Left forelimb (tissue), 1 donor: ENCODE measurements at places on chromosomes 1 and 21.

GRCh38 chr1:15220825-15221431 lies 26.1 kb upstream of the FHAD1 start:
- no peak for DNase-seq

DNA sequence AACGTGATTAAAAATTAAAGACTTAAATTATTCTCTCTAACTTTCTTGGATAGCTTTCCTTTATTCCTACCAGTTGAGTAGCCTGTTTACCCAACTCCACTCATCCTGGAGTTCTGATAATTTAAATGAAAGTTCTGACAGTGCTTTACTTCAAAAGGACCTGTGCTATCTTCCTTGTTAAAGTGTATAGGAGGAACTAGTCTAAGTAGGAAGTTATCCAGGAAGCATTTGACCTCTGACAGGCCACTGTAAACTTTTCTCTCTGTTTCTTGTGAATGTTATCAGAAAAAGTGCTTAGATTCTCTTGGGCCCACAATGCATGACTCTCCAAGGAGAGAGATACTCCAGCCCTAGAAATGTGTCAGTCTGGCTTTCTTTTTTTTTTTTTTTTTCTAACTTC lies 9.2 kb downstream of the UAP1 start:
- DNase-seq, result no peak

DNA sequence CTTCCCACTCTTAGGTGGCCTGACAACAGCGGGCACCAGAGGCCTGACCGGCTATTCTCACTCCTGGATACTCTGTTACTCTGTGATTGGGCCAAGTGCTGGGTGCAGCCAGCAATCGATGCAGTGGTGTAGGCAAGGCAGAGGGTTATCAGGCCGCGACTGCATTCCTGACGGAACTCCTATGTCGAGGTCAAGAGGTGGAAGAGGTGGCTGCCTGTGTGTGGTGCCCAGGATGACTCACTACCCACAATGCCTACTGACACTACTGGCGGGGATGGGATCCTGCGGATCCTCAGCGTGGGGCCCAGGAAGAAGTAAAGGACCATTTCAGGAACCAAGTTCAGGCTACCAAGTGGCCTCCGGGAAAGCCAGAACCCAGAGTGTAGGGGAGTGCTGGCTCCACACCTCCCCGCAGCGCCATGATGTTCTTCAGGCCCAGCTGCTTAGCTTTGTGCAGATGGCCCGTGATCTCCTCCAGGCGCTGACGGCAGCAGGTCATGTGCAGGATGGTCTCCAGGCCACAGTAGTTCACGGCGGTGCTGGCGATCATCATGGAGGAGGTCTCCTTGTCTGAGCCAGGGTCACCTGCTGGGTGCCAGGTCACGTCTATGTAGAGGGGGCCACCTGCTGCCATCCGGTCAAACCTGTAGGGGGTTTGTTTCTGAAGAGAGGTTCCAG lies 4.9 kb downstream of the MTHFR start:
- no peak for DNase-seq

DNA sequence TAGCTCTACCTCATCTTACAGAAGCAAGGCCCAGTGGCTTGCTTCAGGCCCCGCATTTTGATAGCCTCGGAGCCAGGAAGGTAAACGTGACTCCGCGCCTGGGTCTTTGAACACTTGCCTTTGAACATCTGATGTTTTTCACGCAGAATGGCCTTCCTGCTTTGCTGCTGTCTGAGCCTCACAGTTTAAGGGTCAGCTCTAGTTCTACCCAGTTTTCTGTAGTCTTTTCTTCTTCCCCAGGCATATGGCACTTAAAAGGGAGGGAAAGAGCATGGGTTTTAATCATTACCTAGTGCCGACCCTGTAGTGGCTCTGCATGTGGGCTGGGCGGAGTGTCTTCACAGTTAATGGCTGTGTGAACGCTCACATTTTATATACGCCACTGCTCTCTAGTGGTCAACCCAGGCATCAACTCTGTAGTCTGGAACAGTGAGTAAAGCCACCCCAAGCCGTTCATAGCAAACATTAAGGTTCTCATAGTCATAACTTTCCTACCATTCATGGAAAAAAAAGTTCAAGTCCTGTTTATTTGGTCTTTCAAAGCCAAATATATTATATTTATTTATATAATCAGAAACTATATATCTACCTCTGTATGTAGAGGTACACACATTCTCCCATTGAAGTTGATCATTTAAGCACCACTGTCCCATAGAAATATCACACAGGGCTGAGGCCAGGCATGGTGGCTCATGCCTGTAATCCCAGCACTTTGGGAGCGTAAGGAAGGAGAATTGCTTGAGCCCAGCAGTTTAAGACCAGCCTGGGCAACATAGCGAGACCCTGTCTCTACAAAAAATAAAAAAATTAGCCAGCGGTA lies 78.1 kb downstream of the IER5 start:
- DNase-seq, result peak; percentile 64

- DNase-seq, result no peak
Observed at GRCh38 chr1:67058242-67058641, 4.3 kb upstream of the SLC35D1 start.

DNA sequence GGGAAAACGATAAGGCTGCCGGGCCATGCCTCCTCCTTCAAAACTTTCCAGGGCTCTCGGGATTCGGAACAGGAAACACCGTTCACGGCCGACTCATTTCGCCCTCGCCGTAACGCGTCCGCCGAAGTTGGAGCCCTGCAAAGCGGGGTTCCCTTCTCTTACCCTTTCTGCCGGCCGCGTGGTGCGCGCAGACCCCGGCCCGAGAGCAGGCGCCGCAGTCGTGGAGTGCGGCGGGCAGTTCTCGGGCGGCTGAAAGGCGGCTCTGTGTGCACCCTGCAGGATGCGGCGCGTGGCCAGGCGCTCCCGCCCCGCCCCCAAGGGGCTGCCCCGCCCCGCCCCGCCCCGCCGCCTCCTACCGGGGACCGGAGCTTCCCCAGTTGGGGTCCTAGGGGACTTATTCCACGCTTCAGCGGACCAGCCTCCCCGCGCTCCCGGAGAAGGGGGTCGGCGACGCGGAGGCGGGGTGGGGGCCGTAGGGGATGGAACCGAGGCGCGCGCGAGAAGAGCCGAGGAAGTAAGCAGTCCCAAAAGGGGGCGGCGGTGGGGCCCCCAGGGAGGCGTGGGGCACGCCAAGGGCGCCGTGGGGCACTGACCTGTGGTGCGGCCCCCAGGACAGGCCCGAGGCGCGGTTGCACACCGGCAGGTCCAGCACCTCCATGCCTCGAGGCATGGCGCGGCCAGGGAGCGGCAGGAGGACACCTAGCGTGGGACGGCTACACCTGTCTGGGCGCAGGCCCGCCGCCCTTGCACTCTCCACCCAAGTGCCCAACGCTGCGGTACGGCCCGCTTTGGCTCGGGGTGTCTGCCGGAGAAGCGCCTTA lies at the start of gene MCOLN2:
TSS of gene MCOLN2 (minus strand) at position 268 of the 821 bp plus-strand sequence. CDS start at position 27, 241 bp downstream.
- no peak for DNase-seq

GRCh38 chr1:94471271-94471670 lies 53.1 kb downstream of the ABCD3 start:
- no peak for DNase-seq

GRCh38 chr1:85303440-85304162 lies 27.2 kb upstream of the BCL10 start:
- no peak for DNase-seq

GRCh38 chr1:67537667-67538018 lies 107.4 kb upstream of the SERBP1 start:
- no peak for DNase-seq

DNA sequence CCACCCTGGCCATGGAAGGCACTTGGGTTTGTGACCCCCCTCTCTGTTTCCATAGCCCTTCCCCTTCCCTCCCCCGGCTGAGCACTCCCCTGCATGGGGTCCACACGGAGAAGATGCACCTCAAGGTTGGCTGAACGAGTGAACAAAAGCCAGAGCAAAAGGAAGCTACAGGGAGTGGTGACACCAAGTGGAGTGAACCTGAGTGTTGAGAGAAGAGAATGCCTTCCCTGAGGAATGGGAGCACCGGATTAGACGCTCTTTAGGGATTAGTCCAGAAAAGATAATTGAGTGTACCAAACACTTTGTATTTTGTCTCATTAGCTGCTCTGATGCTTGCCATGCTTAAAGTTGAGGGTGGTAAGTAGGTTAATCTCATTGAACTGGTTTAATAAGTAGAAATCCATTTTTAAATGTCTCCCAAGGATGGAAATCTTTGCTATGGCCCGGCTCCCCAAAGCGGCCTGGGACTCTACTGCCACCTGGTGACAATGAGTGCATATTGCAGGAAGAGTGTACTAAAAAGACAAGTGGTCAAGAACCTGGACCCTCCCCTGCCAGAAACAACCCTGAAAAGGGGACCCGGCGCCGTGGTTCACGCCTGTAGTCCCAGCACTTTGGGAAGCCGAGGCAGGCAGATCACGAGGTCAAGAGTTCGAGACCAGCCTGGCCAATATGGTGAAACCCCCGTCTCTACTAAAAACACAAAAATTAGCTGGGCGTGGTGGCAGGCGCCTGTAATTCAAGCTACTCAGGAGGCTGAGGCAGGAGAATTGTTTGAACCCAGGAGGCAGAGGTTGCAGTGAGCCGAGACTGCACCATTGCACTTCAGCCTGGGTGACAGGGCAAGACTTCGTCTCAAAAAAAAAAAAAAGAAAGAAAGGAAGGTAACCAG lies 150.6 kb upstream of the ZC3H12A start:
- DNase-seq, result no peak

DNA sequence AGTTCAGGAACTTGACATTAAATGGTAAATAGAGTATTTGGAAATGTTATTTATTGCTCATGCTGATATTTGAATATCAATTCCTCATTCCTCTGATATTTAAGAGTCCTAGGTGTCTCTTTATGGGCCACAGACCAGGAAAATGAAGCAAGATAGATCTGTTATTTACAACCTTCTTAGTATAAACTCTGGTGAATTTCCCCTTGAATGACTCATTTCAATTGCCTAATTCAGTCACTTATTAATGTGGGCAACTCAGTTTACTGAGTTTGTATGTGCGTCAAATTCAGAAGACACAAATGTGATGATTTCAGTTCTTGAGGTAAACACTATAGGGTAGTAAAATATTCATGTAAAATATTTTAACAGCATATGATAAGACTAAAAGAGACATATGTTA lies 1404.4 kb upstream of the PRMT6 start:
- no peak for DNase-seq

DNA sequence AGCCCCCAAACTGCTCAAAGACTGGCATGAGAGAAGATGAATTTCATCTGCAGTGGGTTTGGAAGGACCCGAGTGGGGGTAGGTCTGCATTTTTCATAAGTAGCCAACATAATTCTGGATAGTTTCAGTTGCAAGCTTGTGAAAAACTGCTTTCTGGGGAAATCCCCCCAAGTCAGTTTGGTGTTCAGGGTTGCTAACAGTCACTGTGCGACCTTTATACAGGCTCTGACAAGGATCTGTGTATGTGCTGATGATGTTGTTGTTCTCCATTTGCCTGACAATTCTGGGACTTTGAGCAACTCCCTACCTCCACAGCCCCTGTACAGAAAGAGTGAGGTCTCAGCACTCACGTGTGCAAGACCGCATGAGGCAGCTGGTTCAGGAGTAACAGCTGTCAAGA lies 87.9 kb downstream of the SUSD4 start:
- DNase-seq, result peak; percentile 14

DNA sequence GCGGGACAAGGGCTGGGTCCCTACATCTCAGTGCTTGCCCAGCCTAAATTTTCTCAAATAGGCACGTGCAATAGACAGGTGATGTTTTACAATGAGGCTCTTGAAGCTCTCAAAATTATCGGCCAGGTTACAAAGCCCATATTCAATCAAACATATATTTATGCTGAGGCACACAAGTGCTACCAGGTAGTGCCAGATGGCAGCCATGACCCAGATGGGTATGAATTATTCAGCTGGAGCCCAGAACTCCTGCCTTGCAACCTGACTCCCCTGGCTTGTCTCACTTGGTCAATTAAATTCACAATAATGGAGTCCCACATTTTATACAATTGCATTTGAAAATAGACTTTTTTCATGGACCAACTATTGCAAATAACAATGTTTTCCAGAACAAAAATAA lies 12.3 kb upstream of the ADAM30 start:
- no peak for DNase-seq

DNA sequence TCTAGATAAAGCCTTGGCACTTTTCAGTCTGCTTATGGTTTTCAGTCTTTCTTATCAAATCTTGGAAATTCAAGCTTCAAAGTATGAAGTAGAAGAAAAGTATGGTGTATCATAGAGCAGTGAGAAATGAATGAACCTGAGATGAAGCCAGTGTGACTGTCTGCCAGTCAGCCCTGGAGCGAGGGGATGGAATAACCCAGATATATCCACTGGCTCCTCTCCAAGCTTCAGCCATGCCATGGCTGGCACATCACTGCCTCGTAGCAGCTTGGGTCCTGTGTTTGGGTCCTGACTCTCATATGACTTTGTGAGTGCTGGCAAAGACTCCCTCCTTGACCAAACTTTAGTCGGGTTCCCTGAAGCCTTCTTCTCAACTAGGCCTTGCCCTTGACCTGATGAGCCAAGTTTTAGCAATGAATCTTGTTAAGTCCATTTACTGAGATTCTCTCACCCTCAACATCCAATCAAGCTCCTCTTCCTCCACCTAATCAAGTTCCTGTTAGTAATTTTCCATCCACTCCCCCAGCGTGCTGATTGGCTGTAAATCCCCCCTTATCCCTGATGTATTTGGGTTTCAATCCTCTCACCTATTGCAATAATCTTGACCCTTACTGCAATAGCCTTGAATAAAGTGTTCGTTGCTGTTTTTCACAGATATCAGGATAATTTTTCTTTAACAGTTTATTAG lies 62.5 kb upstream of the PRDX6 start:
- DNase-seq, result no peak

GRCh38 chr1:183022202-183023145 lies 746 bp upstream of the LAMC1 start:
- DNase-seq, result peak; percentile 86

GRCh38 chr1:199272139-199272544 lies 633.3 kb downstream of the PTPRC start:
- no peak for DNase-seq

DNA sequence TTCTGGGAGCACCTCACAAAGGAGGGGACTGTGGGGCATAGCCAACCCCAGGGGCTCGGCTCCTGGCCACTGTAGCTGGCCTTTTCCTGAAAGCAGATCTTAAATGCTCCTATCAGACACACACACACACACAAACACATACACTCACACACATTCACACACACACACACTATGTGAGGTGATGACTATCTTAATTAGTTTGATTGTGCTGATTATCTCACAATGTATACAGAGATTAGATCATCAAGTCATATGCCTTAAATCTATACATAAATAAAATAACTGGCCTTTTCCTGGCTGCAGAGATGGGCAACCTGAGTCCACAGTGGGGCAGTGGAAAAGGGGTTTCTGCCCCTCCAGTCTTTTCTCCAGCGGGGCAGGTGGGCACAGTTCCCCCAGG lies 27.1 kb downstream of the LGR6 start:
- DNase-seq, result no peak

GRCh38 chr1:151641229-151641628 lies 29.4 kb downstream of the SNX27 start:
- DNase-seq, result no peak

DNA sequence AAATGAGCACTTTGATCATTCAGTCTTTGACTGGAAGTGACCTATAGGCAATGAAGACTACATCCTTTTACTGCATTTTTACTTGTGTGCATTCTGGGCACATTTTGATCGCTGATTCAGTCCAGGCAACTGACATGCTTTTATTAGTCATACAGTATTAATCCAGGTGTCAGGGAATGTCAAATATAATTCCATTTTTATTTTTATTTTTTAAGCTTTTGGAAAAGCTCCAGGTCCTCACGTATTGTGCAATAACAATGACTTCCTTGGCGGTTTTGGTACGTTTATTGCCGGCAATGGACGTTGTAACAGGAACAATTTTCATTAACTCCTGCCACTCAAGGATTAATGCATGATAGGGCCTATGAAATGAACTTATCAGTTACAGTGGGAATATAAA lies 302.6 kb upstream of the PTBP2 start:
- no peak for DNase-seq

- no peak for DNase-seq
Observed at GRCh38 chr21:14993115-14993514, 71.7 kb downstream of the NRIP1 start.
